T-helper 17 cell (primary cell): ENCODE measurements at places on chromosomes 3 and 15.

DNA sequence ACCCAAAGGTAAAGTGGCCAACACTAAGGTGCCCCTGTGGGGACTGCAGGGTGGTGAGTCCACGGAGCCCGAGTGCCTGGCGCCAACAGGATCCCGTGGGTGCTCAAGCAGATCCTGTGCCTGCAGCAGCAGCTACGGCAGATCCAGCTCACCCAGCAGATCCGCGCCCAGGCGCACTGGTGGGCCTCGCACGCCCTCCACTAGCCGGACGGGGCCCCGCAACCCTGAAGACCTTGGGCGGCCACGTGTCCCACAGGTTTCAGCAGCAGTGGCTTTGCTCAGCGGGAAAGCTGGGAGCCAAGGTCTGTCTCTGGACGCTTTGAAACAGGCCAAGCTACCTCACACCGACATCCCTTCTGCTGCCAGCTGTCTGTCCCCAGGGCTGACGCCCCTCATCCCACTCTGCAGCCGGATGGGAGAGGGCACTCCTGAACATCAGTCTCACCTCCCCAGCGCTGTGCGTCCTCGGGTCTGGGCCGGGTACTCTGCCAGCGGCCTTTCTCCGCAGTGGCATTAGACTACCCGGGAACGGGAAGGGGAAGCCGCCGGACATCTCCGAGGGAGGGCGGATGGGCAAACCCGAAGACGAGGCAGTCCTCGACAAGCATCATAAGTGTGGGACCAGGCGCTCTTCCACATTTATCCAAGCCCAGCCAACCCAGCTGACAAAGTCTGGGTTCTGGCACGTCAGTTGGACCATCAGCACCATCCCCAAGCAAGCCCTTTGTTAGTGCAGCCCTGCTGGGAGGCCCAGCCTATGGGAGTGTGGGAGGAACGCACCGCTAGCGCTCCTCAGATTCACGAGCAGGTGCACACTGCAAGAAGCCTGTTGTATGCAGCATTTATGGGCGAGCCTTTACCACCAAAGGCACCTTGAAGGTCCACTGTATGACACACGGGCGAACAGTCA is 212.6 kb upstream of the UBE2E2 start:
- no peaks in the 10 kb centered on the region for H3K27me3 ChIP-seq
- no peak overlapping the region for H3K27ac ChIP-seq
- no peak for DNase-seq
- H3K4me1 ChIP-seq = no peaks in the 10 kb centered on the region
- H3K36me3 ChIP-seq = no peaks in the 10 kb centered on the region
- no peak overlapping the region for H3K4me3 ChIP-seq

DNA sequence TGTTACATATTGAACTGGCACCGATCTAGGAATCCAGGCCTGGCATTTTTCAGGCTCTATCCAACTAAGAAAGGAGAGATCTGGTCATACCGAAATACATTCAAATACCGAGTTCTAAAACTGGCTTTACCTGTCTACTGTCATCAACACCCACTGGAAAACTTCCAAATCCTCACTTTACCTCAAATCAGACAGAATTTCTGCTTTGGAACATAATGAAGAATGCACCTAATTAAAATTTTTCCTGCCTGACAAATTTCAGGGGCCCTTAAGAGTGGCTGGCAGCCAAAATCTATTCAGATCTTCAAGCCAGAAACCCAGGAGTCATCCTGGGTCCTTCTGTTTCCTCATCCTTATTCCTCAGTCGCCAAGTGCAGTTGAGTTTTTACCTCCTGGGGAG is 198.6 kb upstream of the FEZF2 start:
- H3K4me1 ChIP-seq = no peaks in the 10 kb centered on the region
- H3K4me3 ChIP-seq = no peak overlapping the region
- no peaks in the 10 kb centered on the region for H3K36me3 ChIP-seq

GRCh38 chr15:66072616-66073361 is 180.8 kb downstream of the MEGF11 start:
- peaks cover 5% of the 10 kb centered on the region for H3K36me3 ChIP-seq
- no peaks in the 10 kb centered on the region for H3K4me1 ChIP-seq
- DNase-seq = no peak

DNA sequence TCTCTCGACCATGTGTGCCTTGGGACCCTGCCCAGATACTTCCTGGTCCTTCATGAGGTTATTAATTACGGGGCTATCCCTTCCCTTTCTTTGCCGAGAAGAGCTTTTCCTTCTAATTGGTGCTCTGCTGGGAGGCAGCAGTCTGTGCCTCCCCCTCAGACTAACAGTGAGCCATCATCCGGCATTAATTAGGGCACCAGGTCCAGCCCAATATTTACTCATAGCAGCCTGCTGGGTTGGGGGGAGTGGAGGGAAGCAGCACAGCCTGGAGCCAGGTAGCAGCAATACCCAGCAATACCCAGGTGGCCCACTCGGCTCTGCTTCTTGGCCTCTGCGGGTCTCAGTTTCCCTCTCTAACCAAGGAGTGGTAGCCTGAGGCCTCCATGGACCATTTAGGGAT is 20.1 kb downstream of the CACNA2D2 start:
- no peak overlapping the region for H3K27ac ChIP-seq
- DNase-seq = no peak
- no peaks in the 10 kb centered on the region for H3K36me3 ChIP-seq
- H3K4me3 ChIP-seq = no peak overlapping the region
- H3K27me3 ChIP-seq = no peaks in the 10 kb centered on the region

GRCh38 chr3:169206828-169207488 is 456.6 kb downstream of the MECOM start:
- H3K27ac ChIP-seq = no peak overlapping the region
- no peak for DNase-seq
- H3K4me1 ChIP-seq = no peaks in the 10 kb centered on the region
- H3K36me3 ChIP-seq = no peaks in the 10 kb centered on the region
- H3K27me3 ChIP-seq = no peaks in the 10 kb centered on the region
- no peak overlapping the region for H3K4me3 ChIP-seq
